ENCODE measurements at places on chromosomes 3 and 15. TPM values are rescaled to one million over a fixed set of nuclear protein-coding genes. Genes with fewer than 3 reads are reported as not detected.

DNA sequence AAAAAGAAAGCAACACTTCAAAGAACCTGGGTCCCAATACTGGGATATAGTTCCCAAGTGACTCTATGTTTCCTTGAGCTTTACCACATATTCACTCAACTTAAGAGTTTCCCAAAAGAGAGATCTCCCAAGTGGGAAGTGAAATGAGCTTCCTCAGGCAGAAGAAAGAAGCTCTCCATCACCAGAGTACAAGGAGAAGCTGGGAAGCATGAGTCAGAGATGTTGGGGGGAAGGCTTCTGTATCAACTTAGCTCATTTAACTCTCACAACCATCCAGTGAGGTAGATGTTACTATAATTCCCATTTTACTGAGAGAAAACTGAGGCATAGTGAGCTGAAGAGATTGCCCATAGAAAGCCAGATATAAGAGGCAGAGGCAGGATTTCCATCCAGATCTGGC, 47.0 kb upstream of the TRIM42 start:
- no peak overlapping the region for H3K27ac ChIP-seq
- no peak for DNase-seq

- H3K4me3 ChIP-seq, result no peak overlapping the region
- no peak for DNase-seq
- H3K4me1 ChIP-seq, result no peaks in the 10 kb centered on the region
- H3K27me3 ChIP-seq, result no peaks in the 10 kb centered on the region
- no peak overlapping the region for H3K27ac ChIP-seq
These were observed 1010.6 kb downstream of the ROBO2 start for GRCh38 chr3:78050276-78051065.

DNA sequence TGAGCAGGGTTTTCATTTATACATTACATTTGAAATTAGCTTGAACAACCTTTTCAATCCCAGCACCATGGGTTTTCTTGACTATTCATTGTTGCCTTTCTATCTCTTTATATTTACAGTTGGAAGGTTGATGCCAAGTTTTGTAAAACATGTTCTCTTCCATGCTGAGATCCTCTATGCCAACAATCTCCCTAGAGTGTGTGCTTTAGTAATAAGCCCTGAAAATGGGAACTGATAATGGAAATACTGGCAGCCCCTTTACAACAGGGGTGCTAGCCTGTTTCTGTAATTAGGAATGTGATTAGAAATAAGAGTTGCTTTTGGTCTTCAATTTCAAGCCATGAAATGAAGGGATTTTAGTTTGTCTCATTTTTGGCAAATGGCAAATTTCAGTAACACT, 239.9 kb upstream of the NAALADL2 start:
- no peaks in the 10 kb centered on the region for H3K4me1 ChIP-seq
- H3K4me3 ChIP-seq, result no peak overlapping the region
- H3K27ac ChIP-seq, result no peak overlapping the region

DNA sequence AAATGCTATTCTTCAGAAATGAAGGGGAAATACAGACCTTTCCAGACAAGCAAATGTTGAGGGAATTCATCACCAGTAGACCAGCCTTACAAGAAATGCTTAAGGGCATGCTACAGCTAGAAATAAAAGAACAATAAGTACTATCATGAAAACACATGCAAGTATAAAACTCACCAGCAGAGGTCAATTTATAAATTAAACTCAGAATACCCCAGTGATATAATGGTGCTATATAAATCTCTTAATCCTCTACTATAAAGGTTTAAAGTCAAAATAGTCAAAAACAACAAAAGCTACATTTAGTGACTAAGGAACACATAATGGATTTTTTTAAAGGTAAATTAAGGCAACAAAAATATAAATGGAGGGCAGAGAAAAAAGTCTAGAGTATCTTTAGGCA, 142.5 kb downstream of the CPNE4 start:
- no peak overlapping the region for H3K4me3 ChIP-seq
- DNase-seq, result no peak
- no peak overlapping the region for H3K27ac ChIP-seq
- no peaks in the 10 kb centered on the region for H3K4me1 ChIP-seq
- peaks cover 6% of the 10 kb centered on the region for H3K27me3 ChIP-seq
- no peaks in the 10 kb centered on the region for H3K36me3 ChIP-seq

- DNase-seq, result no peak
- H3K27ac ChIP-seq, result no peak overlapping the region
- H3K4me1 ChIP-seq, result peaks cover 4% of the 10 kb centered on the region
- no peak overlapping the region for H3K4me3 ChIP-seq
- H3K36me3 ChIP-seq, result no peaks in the 10 kb centered on the region
These were observed 22.2 kb upstream of the TXNRD3 start for GRCh38 chr3:126676919-126677705.

- H3K4me3 ChIP-seq, result no peak overlapping the region
- H3K4me1 ChIP-seq, result no peaks in the 10 kb centered on the region
- DNase-seq, result no peak
These were observed 152.4 kb upstream of the MRPL3 start for GRCh38 chr3:131655070-131655690.

DNA sequence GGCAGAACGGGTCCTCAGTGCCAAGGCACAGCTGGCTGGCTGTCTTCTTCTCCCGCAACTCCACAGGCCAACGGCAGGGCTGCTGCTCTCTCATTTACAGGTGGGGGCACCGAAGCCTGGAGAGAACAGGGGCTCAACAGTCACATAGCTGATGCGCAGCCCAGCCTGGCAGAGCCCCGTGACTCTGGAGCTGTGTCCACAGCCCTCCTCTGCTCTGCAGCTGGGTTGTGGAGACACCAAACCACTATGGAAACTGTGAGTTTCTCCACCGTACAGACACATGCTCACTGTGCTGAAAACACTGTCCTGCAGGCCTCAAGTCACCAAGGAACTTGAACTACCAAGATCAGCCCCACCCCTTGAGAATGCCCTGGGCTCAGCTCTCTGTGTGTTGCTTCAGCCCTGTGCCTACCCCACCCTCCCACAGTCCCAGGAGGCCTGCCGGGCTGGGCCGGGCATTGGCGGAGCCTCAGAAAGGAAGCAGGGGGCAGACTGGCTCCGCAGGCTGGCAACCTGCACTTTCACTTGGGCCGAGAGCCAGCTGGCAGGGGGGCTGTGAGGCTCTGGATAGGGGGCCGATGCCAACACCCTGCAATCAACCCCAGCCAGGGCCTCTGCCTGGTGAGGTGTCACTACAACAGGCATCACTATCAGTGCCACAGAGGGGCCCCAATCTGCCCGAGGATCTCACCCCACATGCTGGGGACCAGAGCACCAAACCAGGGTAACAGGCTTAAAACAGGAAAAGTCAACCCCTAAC, 113.7 kb upstream of the RPL32 start:
- H3K36me3 ChIP-seq, result no peaks in the 10 kb centered on the region
- no peak for DNase-seq
- H3K27ac ChIP-seq, result peak overlapping the region; percentile 88

GRCh38 chr3:65979731-65980130, 59.0 kb downstream of the MAGI1 start:
- H3K4me3 ChIP-seq, result no peak overlapping the region
- H3K27me3 ChIP-seq, result no peaks in the 10 kb centered on the region
- H3K4me1 ChIP-seq, result no peaks in the 10 kb centered on the region
- H3K27ac ChIP-seq, result no peak overlapping the region
- DNase-seq, result no peak
- no peaks in the 10 kb centered on the region for H3K36me3 ChIP-seq

GRCh38 chr3:149180057-149180573, 41.5 kb downstream of the CP start:
- H3K4me3 ChIP-seq, result no peak overlapping the region
- H3K36me3 ChIP-seq, result peaks cover 2% of the 10 kb centered on the region
- peaks cover under 1% of the 10 kb centered on the region for H3K4me1 ChIP-seq
- no peak for DNase-seq
- no peaks in the 10 kb centered on the region for H3K27me3 ChIP-seq
- H3K27ac ChIP-seq, result no peak overlapping the region

DNA sequence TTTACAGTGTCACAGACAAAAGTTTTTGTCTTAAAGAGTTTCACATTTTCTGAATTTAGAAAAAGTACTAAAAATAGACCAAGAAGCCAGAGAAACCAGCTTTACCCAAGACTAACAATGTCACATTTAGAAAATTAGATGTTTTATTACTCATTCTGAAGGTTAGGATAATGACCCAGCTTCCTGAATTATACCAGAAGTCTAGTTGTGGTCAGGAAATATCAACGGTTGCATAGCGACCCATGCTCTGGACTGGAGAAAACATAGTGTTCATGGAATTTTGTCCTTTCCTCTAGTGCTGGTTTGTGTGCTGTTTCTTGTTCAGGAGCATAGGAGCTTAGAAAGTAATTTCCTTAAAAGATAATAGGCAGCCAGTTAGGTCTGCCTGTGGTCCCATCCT, 59.0 kb downstream of the DPPA2 start:
- no peak for DNase-seq
- peaks cover 7% of the 10 kb centered on the region for H3K27me3 ChIP-seq
- no peak overlapping the region for H3K4me3 ChIP-seq
- H3K36me3 ChIP-seq, result no peaks in the 10 kb centered on the region
- H3K4me1 ChIP-seq, result no peaks in the 10 kb centered on the region
- H3K27ac ChIP-seq, result no peak overlapping the region

DNA sequence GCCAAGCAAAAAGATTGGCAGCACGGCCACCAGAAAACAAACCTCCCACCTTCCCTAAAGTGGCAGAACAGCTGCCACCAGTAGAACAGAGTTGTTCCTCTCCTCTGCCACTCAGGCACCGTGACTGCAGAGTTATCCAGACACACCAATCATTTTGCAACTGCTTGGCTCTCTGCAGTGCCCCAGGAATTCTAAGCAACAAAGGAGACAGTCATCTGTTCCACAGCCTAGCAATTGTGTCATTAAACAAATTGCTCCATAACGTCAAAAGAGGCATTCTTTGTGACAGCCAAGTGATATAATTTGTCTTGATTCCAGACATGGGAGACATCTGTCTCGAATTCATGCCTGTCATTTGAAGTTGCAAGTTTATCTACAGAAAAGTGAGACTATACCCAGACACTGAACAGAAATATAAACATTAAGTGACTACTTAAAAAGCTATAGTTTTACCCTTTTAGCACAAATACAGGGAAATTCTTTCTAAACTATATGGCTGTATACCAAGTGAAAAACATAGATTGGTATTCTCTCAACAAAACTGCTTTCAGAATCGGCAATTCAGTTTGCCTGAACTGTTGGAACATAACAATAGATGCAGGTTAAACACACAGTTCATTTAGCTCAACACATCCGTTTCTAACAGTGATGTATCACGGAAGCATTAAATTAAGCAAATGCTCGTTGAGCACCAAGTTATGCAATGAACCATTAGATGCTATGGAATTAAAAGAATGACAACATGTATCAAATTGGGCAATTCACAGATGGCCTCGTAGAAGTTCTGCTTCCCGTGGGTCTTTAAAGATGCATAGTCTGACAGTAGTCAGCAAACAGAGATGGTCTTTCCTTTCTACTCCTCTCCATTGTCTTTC, 281.3 kb downstream of the FGF12 start:
- no peak overlapping the region for H3K27ac ChIP-seq
- peaks cover 53% of the 10 kb centered on the region for H3K27me3 ChIP-seq
- H3K36me3 ChIP-seq, result no peaks in the 10 kb centered on the region
- no peak for DNase-seq
- peaks cover 4% of the 10 kb centered on the region for H3K4me1 ChIP-seq
- H3K4me3 ChIP-seq, result no peak overlapping the region

- no peaks in the 10 kb centered on the region for H3K27me3 ChIP-seq
- peaks cover 17% of the 10 kb centered on the region for H3K4me1 ChIP-seq
- DNase-seq, result no peak
- H3K27ac ChIP-seq, result no peak overlapping the region
These were observed 36.9 kb downstream of the GPR171 start for GRCh38 chr3:151166161-151166560.

- no peaks in the 10 kb centered on the region for H3K4me1 ChIP-seq
- H3K27ac ChIP-seq, result no peak overlapping the region
- H3K4me3 ChIP-seq, result no peak overlapping the region
- DNase-seq, result no peak
- no peaks in the 10 kb centered on the region for H3K36me3 ChIP-seq
- no peaks in the 10 kb centered on the region for H3K27me3 ChIP-seq
These were observed 54.3 kb downstream of the LRRN1 start for GRCh38 chr3:3853544-3853943.

- H3K4me3 ChIP-seq, result no peak overlapping the region
- no peak for DNase-seq
- H3K36me3 ChIP-seq, result no peaks in the 10 kb centered on the region
- no peak overlapping the region for H3K27ac ChIP-seq
- H3K27me3 ChIP-seq, result peaks cover 12% of the 10 kb centered on the region
- no peaks in the 10 kb centered on the region for H3K4me1 ChIP-seq
These were observed 238.7 kb upstream of the RORA start for GRCh38 chr15:61467823-61468222.

DNA sequence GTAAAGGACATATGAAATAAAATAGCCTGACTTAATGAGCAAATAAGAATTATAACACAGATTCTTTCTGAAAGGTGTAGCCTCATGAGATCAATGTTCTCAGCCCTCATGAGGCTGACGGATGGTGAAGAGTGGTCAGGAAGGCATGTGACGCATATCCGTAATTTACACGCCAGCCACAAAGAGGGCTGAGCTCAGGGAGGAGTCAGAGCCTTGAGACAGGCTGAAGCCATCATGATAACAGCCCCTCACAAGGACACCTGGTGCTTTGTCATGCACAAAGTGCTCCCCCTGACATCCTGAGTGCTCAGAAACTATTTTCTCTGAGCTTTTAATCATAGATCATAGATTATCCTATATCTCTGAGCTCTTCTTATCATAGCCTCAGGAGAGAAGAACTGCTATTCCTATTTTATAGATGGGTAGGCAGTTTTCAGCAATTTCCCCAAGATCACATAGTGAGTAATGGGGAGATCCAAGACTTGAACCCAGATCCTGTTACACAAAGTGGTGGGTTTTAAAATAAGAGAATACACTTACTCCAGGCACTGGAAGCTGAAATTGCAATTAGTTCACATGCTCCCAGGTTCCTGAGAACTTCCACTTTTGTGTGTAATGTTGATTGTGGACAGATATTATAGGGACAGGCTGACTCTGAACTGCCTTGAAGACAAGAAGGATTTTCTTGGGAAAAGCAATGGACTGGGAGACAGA, 267.1 kb downstream of the RPLP1 start:
- H3K27me3 ChIP-seq, result no peaks in the 10 kb centered on the region
- no peak overlapping the region for H3K4me3 ChIP-seq
- DNase-seq, result no peak
- no peaks in the 10 kb centered on the region for H3K36me3 ChIP-seq

The SLC7A14 gene
- total RNA-seq, result not detected

The FGD5 gene
- not detected for total RNA-seq

The PPARG gene
- total RNA-seq, result 1.2 TPM

The CLCN2 gene
- total RNA-seq, result 4.6 TPM

The DUOXA1 gene
- total RNA-seq, result not detected

The CASR gene
- 1.3 TPM for total RNA-seq

The FOXL2NB gene
- total RNA-seq, result not detected

The DCLK3 gene
- not detected for total RNA-seq

The STRIT1 gene
- total RNA-seq, result not detected

The CYP1A1 gene
- not detected for total RNA-seq

The TMEM212 gene
- total RNA-seq, result not detected

The DPPA2 gene
- not detected for total RNA-seq

The BUB1B gene
- 3.4 TPM for total RNA-seq

The PLA2G4D gene
- not detected for total RNA-seq

The PDIA3 gene
- 170 TPM for total RNA-seq

The TRIM42 gene
- total RNA-seq, result not detected
